ENCODE measurements at places on chromosomes 2 and 18. TPM values are rescaled to one million over a fixed set of nuclear protein-coding genes. Genes with fewer than 3 reads are reported as not detected.
A peak's percentile ranks its signal among the peaks of the same experiment; 100 is the strongest.

- DNase-seq, result no peak
- no peaks in the 10 kb centered on the region for H3K36me3 ChIP-seq
- no peaks in the 10 kb centered on the region for H3K27me3 ChIP-seq
- H3K4me3 ChIP-seq, result no peak overlapping the region
- peaks cover 32% of the 10 kb centered on the region for H3K4me1 ChIP-seq
These were observed 163.4 kb upstream of the NOSTRIN start for GRCh38 chr2:168639018-168639417.

REL gene
- 12.0 TPM for total RNA-seq

DNA sequence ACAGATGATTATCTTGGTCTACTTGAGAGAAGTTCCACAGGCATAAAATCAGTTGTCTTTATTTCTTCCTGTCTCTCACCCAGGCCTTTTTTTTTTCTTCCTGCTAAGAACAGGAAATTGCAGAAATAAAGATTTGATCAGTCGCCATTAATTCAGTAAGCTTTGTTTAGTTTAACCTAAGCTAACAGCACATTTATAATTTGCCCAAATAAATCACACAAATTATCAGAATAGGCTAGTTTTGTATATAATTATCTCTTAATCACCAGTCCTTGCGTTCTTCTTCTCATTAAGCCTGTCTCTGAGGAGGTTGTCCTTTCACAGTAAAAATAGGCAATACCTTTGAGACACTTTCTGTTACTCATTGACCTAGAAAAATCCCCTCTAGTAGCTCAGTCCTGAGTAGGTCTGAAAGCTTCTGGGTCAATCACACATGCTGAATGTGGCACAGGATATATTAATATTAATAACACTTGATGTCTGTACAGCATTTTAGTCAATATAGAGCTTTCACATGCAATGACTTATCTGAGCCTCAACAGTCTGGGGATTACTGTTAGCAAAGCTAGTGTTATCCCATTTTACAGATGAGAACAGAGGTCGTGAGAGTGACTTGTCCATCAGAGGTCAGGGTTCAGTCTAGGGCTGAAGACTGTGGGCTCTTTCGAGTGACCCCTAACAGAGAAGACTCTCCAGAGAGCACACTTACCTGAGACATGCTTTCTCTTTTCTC, 11.2 kb upstream of the STK17B start:
- H3K4me1 ChIP-seq, result no peaks in the 10 kb centered on the region
- H3K4me3 ChIP-seq, result no peak overlapping the region
- no peak for DNase-seq
- no peaks in the 10 kb centered on the region for H3K36me3 ChIP-seq

TCF23 gene
- total RNA-seq, result not detected

- peak overlapping the region; percentile 62 for H3K27ac ChIP-seq
- H3K4me1 ChIP-seq, result no peaks in the 10 kb centered on the region
- H3K36me3 ChIP-seq, result no peaks in the 10 kb centered on the region
These were observed 306.7 kb upstream of the SLC8A1 start for GRCh38 chr2:40758401-40759155.

DNA sequence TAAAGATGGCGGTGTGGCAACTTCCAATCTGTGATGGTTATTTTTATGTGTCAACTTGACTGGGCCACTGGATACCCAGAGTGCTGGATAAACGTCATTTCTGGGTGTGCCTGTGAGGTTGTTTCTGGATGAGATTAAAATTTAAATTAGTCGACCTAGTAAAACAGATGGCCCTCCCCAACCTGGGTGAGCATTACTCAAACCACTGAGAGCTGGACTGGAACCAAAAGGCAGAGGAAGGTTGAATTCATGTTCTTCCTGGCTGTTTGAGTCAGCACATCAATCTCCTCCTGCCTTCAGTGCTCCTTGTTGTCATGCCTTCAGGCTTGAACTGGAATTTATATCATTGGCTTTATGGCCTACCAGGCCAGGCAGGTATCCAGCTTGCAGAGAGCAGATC, 190.8 kb upstream of the RGPD4 start:
- H3K27me3 ChIP-seq, result no peaks in the 10 kb centered on the region
- no peak for DNase-seq
- H3K4me3 ChIP-seq, result no peak overlapping the region
- H3K27ac ChIP-seq, result no peak overlapping the region
- H3K36me3 ChIP-seq, result no peaks in the 10 kb centered on the region

All from transverse colon (tissue), 4 donors.